ENCODE measurements at places on chromosomes 11 and 22.
A peak's percentile ranks its signal among the peaks of the same experiment; 100 is the strongest.

DNA sequence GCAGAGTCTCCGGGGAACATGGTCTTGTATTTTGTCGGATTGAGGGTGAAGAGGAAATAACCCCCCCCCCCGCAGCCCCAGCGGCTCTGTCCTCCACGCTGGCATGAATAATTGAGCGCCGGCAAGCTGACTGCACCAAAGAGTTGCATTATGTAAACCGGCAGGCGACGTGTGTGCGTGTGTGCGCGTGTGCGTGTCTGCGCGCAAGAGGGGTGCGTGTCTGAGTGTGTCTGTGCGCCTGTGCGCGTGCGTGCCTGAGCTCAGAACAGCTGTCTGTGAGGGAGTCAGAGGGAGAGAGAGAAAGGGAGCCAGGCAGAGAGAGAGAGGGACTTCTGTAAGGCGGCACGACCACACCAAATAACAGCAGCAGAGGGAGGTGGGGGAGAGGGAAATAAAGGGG is 94.4 kb downstream of the SCN3B start:
- DNase-seq = no peak

DNA sequence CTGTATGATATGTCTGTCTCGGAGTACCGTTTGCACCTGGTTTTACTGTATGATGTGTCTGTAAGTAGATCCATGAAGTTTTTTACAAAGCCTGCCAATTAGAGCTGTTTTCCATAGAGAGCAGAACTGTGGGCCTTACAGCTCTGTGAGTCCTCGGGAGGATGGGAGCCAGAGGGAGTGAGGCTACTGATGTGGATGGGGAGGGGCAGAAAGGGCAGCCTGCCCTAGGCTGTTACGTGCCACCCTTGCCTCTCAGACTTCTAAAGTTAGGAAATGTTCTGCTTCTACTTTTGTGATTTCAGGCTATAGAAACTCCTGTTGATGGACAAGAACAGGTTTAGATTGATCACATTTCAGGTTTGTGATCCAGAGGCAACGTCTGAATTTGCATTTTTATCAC is 105.2 kb downstream of the PPP6R3 start:
- no peak for DNase-seq

DNA sequence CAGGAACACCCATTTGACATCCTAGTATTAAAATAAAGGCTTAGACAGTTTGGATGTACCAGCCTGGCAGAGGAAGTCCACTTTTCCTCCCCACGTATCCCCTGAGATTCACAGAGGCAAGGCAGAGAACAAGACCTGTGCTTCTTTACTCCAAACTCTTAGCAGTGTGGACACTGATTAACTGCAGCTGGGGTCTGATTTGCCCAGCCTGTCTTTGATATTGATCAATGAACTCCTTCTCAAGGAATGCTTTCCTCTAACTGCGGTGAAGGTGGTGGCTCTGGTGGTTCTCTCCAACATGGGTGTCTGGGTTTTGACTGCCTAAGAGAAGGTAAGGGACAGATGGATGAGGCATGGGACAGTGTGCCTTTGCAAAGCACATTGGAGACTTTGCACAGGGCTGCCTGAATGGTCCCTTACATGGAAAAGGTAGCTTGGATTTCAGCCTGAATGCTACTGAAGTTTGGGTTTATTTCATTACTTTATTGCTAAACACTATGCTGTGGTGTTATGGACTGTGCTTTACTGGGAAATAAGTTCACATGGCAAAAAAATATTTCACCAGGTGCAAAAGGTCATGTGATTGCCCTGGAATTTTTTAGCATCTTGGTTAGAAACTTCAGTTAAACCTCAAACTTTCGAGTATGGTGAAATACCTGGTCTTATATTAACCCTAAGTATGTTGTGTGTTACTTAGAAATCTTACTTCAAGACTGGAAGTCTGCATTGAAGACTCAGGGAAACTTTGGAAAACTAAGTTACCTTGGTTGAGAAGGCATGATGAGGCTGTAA is 1.8 kb downstream of the GAS2 start:
- DNase-seq = no peak

GRCh38 chr11:1074244-1075221 is at the start of gene MUC2:
TSS of gene MUC2 (plus strand) at chr11:1074874.
- DNase-seq = no peak

DNA sequence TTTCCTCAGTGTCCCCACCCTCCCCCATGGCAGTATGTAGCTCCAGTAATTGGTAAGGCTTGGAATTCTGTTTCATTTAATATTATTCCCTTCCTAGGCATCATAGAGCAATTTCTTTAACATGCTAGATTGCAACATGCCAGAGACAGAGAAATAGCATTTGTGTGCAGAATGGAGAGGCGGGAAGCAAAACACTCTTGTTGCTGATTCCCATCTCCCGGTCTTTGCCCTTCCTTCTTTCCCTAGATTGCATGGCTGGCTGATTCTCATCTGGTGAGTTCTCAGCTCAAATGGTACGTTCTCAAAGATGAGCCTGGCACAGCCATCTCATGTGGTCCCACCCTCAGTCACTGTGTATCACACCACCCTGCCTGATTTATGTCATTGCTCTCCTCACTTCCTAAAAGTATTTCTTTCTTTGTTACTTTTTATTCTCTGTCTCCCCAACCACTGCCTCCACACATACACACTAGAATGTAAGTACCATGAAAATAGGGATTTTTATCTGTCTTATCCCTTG is 66.9 kb downstream of the ARFGAP2 start:
- DNase-seq = no peak

- no peak for DNase-seq
Observed at GRCh38 chr11:45661439-45662055, 3.9 kb downstream of the CHST1 start.

- DNase-seq = no peak
Observed at GRCh38 chr11:1336836-1337646, 27.6 kb upstream of the TOLLIP start.

- DNase-seq = no peak
Observed at GRCh38 chr11:73265278-73265810, 6.8 kb upstream of the P2RY6 start.

DNA sequence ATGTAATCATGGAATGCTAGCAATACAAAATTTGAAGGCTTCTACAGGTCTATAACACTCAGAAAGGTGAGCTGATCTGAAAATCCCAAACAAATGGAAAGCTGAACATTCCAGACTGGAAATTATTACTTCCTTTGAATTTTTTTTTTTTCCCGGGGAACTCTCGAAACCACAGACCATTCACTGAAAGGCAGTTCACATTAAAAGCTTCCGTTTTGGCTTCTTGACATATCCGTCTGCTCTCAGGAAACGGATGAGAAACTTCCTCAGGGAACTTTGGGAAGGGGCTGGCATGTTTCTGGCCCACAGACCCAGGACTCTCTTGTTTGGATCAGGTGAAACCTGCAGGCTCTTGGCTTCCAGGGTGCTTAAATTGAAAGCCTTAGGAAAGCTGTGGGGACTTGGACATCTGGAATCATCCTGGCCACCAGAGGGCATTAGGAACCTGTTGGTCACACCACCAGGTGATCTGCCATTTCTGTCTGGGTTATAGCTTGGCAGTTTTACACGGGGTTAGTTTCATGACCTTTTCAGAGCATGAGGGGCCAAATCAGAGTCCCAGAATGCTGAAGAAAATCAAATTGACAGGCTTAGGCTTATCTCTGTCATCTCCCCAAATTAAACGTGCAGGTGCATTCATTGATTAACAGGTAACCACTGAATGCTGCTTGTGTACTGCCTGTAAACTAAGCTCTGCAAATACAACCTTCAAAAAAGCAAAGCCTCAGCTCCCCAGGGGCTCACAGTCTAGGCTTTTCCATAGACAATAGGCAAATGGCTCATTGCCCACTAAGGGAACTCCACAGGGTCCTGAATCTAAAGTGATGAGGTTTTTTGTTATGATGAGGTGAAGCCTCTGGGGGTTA is 22.7 kb upstream of the GRAMD1B start:
- peak; percentile 76 for DNase-seq

DNA sequence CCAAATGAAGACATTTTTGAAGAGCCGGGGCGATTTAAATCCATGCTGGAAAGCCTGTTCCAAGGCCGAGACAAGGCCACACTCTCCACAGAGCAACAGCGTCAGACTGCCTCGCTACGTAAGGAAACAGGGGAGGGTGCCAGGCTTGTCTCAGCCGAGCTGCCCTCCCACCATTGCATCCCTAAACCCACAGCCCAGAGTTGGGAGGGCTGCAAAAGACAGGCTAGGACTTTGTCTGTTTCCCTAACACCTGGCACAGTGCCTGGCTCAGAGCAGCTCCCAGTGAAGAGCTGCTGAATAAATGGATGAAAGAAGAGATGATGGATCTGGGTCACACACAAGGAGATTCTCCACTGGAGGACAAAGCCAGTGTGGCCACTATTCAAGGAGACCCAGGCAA is 51.3 kb upstream of the SCUBE2 start:
- no peak for DNase-seq

GRCh38 chr11:47034091-47034490 is 97.5 kb downstream of the CSTPP1 start:
- DNase-seq = no peak

GRCh38 chr11:7892059-7892699 is 38.9 kb downstream of the OR10A6 start:
- peak; percentile 30 for DNase-seq

DNA sequence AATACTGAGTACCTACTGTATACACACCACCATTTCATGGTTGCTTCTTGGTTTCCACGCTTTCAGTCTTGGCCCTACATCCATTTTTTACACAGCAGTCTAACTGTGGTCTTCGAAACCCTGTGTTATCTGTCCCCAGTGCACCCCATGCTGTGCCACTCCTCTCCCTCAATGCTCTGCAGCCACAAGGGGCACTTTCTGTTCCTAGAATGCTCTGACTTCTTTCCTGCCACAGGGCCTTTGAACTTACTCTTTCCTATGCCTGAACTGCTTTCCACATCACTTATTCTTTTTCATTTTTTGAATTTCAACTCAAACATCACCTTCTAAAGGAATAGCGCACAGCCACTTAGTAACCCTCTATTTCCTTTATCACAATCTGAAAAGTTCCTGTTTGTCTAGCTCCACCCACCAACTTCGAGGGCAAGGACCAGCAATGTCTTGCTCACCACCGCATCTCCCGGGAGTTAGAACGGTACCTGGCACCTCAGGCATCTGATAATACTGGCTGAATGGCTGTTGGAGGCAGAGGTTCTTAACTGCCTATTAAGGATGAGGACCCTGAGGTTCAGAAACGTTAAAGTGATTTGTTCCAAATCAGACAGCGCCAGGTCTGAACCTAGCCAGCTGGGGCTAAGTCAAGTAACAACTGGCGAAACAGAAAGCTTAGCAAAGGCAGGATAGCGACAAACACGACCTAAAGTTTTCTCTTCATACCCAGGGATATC is 568 bp downstream of the ALG8 start:
- DNase-seq = peak; percentile 81

GRCh38 chr11:66123902-66124301 is 53.8 kb downstream of the PACS1 start:
- no peak for DNase-seq

DNA sequence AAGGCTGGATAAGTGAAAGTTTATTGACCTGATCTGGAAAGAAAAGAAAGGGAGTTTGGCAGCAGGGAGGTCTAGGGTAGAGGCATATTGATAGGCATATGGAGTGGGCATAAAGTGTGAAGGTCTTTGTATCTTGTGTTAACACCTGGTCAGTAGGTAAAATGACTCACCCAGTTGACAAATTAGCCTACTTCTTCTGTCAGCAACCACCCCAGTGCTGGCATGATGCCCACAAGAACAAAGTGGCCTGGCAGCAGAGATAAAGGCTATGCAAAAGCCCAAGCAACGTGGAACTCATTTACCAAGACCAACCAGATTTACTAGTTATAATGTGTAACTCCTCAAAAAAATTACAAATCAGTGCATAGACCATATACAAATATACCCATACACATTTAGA is 4.9 kb downstream of the OR10A3 start:
- no peak for DNase-seq

Measured in NB4 (cell line).